PC-3 (cell line): ENCODE measurements at places on chromosomes 12 and 14. TPM values are rescaled to one million over a fixed set of nuclear protein-coding genes. Genes with fewer than 3 reads are reported as not detected.

The LALBA gene
- not detected in 2 replicates for total RNA-seq

The DLK1 gene
- not detected in 2 replicates for total RNA-seq

The CACNB3 gene
- total RNA-seq: 21.4 and 32.9 TPM in 2 replicates

The HCAR2 gene
- total RNA-seq: 0.17 TPM in 1 of 2 replicates, not detected in the other

The JAG2 gene
- 57.1 and 59.3 TPM in 2 replicates for total RNA-seq

The STX2 gene
- total RNA-seq: 18.2 and 24.0 TPM in 2 replicates

The TMBIM6 gene
- total RNA-seq: 396 and 402 TPM in 2 replicates

The CCDC196 gene
- not detected in 2 replicates for total RNA-seq

The NKX2-1 gene
- total RNA-seq: not detected in 2 replicates

The KIF26A gene
- total RNA-seq: 3.1 TPM in 2 replicates

DNA sequence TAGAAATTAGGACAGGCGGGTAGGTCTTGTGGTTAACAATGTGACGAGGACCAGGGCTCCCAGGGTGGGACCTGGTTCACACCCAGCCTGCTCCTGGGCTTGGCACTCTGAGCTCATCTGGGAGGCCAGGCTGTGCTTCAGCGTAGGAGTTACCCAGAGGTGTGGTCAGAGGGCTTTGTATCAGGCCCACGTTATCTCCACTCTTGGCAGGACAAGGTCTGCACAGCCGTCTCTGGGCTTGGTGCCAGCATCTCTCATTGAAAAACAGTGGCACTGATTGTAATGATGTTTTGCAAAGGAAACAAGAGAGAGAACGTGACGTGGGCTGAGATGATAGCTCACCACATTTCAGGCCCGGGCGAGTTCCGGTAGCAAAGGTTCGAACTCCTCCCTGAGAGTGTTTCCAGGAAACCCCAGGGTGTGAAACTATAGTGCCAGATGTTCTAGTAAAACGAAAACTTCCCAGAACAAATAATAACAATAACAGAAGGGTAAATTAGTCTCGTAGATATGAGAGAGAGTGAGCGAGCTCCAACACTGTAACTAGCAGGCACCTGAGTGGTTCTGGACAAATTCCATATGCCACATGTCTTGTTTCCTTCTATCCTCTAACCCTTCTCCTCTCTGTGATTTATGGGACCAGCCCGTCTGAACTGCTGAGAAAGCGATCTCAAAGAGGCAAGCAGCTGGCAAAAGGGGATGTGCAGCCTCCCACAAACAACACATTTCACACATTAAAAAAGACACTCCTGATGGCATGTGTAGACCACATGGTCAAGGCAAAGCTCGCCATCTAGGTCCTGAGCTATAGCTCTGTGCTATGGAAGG, 227.3 kb downstream of the KTN1 start:
- no peaks in the 10 kb centered on the region for H3K27me3 ChIP-seq
- DNase-seq: peak; percentile 87
- H3K36me3 ChIP-seq: no peaks in the 10 kb centered on the region
- H3K27ac ChIP-seq: peak overlapping the region; percentile 60
- H3K4me1 ChIP-seq: peaks cover 39% of the 10 kb centered on the region
- H3K4me3 ChIP-seq: no peak overlapping the region

GRCh38 chr14:63276492-63277342, 42.0 kb downstream of the GPHB5 start:
- H3K4me3 ChIP-seq: no peak overlapping the region
- H3K27me3 ChIP-seq: peaks cover 43% of the 10 kb centered on the region
- peak; percentile 76 for DNase-seq

- H3K4me1 ChIP-seq: no peaks in the 10 kb centered on the region
- no peak for DNase-seq
- H3K27me3 ChIP-seq: no peaks in the 10 kb centered on the region
- no peak overlapping the region for H3K4me3 ChIP-seq
- H3K36me3 ChIP-seq: no peaks in the 10 kb centered on the region
- no peak overlapping the region for H3K27ac ChIP-seq
These were observed 14.6 kb downstream of the MGAT4C start for GRCh38 chr12:86241600-86241999.

DNA sequence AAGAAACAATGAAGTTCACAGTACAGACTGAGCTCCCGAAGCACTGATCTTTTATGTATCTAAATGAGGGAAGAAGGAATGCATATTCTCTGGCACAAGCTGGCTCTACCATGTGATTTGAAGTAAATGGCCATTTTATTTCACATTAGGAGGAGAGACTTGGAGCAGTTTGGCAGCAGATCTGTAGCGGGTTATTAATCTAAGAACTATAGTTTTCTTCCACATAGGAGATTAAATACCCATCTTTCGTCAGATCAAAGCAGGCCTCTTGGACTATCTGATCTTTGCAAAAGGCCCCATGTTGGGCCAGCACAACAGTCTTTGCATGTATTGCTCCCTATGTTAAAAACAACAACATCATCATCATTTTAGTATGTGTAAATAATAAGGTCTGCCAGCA, 477.8 kb downstream of the ZFP36L1 start:
- H3K27me3 ChIP-seq: no peaks in the 10 kb centered on the region
- no peak for DNase-seq
- no peaks in the 10 kb centered on the region for H3K36me3 ChIP-seq
- H3K27ac ChIP-seq: no peak overlapping the region
- no peak overlapping the region for H3K4me3 ChIP-seq

DNA sequence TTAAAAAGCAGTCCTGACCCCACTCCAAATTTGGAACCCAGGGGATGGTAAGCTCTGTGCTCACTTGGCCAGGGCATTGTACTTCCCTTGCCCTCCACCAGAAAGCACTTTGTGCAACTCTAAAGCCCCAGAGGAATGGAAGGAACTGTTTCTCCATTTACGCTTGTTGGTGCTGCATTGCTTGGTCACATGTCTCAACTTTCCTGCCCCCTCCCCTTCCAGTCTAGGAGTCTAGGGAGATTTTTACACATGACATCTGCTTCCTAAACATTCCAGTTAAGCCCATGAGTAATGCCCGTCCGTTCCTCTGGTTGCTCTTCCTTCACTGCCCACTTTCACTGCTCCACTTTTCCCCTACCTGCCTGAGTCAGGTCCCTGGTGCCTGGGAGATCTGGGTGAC, 92.6 kb upstream of the MAP1LC3B2 start:
- H3K4me3 ChIP-seq: no peak overlapping the region
- H3K4me1 ChIP-seq: no peaks in the 10 kb centered on the region
- no peaks in the 10 kb centered on the region for H3K27me3 ChIP-seq
- H3K27ac ChIP-seq: no peak overlapping the region
- H3K36me3 ChIP-seq: no peaks in the 10 kb centered on the region

GRCh38 chr14:76328457-76329137, 47.3 kb upstream of the ESRRB start:
- H3K27me3 ChIP-seq: peaks cover 37% of the 10 kb centered on the region
- no peak overlapping the region for H3K4me3 ChIP-seq
- H3K27ac ChIP-seq: no peak overlapping the region
- H3K36me3 ChIP-seq: no peaks in the 10 kb centered on the region
- no peaks in the 10 kb centered on the region for H3K4me1 ChIP-seq

DNA sequence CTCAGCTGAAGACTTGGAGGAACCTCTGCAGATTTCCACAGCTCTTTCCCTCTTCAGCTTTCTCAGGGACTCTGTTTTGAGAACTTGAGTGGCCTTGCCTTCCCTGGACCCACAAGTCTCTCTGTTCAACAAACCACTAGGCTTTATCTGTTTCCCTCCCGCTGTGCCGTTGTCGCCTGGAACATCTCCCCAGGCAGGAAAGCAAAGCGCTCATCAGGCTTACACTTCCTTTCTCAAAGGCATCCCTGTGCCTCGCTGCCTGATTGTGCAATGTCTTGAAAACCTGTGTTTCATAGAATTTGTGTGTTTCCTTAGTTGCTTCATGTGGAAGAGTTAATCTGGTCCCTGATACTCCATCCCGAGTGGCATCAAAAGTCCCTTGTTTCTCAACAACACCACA, 64.1 kb downstream of the PPM1A start:
- H3K4me3 ChIP-seq: no peak overlapping the region
- peaks cover 47% of the 10 kb centered on the region for H3K27me3 ChIP-seq
- H3K4me1 ChIP-seq: no peaks in the 10 kb centered on the region
- H3K36me3 ChIP-seq: no peaks in the 10 kb centered on the region
- H3K27ac ChIP-seq: no peak overlapping the region

- DNase-seq: no peak
- H3K27ac ChIP-seq: no peak overlapping the region
- peaks cover 14% of the 10 kb centered on the region for H3K36me3 ChIP-seq
- H3K4me3 ChIP-seq: no peak overlapping the region
- peaks cover 14% of the 10 kb centered on the region for H3K4me1 ChIP-seq
These were observed 11.7 kb downstream of the HDAC7 start for GRCh38 chr12:47808050-47808449.

DNA sequence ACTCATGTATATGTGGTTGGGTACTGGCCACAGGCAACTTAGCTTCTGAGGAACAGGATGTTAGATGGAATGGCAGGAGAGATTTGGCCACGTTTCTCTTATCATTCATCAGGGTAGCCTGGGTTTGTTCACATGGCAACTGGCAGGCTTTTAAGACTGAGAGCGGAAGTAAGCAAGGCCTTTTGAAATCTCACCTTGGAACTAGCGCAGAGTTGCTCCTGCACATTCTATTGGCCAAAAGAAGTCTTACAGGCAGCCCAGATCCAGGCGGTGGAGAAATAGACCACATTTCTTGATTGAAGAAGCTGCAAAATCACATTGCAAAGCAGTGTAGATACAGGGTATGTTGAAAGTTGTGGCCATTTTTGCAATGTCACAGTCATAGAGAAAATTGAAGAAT, 3.7 kb downstream of the CLEC4A start:
- DNase-seq: no peak
- H3K4me1 ChIP-seq: no peaks in the 10 kb centered on the region
- no peak overlapping the region for H3K4me3 ChIP-seq
- no peaks in the 10 kb centered on the region for H3K36me3 ChIP-seq
- no peak overlapping the region for H3K27ac ChIP-seq

GRCh38 chr14:105144026-105144665, 24.4 kb downstream of the JAG2 start:
- H3K36me3 ChIP-seq: no peaks in the 10 kb centered on the region
- no peaks in the 10 kb centered on the region for H3K27me3 ChIP-seq
- no peak for DNase-seq
- no peak overlapping the region for H3K27ac ChIP-seq
- no peaks in the 10 kb centered on the region for H3K4me1 ChIP-seq

GRCh38 chr14:81727218-81727617, 193.6 kb upstream of the SEL1L start:
- DNase-seq: peak; percentile 11
- no peaks in the 10 kb centered on the region for H3K4me1 ChIP-seq
- no peaks in the 10 kb centered on the region for H3K27me3 ChIP-seq
- no peaks in the 10 kb centered on the region for H3K36me3 ChIP-seq
